ENCODE measurements at places on chromosomes 12 and 14. TPM values are rescaled to one million over a fixed set of nuclear protein-coding genes. Genes with fewer than 3 reads are reported as not detected.
A peak's percentile ranks its signal among the peaks of the same experiment; 100 is the strongest.

DNA sequence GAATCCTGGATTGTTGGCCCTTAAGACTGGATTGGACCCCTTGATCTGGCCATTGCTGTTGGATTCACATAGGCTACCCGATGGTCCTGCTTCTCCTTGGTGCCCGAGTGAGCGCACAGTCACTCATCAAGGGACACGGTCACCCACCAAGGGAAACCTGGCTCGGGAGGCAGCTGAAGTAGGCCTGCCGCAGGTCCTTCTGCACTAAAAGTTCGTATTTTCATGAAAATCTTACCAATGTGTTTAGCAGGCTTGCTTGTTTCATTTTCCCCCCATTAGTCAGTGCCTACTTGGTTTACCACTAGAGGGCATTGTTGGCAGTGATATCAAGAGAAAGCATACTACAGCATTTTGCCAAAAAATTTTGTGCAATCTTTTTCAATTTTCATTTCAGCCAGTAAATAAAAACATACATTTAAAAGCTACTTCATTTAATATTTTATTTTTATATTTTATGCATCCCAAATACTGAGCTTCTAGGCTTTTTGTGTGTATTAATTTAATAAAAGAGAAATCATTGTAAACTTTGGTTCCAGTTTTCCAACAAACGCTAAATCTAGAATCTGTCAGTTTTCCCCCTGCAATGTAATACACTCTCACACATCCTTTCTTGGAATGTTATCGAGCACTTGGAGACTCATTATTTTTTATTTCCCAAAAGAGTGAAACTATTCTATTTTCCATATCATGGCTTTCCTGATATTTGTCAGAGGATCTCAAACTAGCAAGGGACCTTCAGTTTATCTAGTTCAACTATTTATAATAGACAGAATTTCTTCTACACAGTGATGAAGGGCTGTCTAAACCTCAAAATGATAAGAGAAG, 116.7 kb downstream of the LMNTD1 start:
- peak; percentile 41 for DNase-seq

GRCh38 chr12:58576916-58577315, 343.4 kb downstream of the LRIG3 start:
- DNase-seq: peak; percentile 47

DNA sequence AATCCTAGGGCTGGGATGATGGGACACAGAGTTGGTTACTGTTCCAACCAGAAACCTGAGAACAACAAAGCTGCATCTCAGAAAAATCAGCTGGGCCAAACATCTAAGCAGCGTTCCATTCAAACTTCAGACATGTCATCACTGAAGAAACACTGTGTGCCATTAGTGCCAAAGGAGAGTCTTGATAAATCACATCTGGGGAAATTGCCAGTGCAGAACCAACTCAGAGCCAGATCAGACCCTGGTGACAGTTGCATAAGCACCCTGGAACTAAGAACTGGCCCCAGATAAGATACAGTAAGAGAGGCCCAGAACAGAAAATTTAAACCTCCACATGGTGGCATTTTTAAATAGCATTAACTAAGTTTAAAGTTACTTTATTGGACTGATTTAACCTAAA, 482.8 kb downstream of the PRKD1 start:
- DNase-seq: no peak

DNA sequence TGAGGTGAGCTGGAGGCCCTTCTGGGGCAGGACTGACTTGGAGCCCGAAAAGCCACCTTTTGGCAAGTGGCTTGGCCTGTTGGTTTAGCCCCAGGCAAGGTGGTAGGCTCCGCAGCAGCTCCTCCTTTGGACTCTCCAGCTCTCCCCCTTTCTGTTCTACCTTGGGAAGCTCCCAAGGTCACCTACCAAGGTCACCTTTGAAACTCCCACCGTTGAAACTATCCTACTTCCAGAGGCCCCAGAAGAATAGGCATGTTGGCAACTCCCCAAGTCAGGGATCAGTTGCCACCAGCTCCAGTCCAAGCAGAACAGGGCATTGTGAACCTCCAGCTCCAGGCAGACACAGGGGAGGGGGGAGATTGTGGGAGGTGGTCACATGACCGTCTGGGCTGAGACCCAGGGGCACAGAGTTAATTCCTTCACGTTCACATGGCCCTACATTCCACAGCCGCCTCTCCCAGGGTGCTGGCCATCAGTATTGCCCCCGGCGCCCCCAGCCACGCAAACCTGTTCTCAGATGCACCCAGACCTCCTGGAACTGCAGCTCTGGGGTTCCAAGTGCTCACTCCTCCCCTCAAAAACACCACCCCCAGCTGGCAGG, 14.4 kb downstream of the IRF2BPL start:
- peak; percentile 96 for DNase-seq

DNA sequence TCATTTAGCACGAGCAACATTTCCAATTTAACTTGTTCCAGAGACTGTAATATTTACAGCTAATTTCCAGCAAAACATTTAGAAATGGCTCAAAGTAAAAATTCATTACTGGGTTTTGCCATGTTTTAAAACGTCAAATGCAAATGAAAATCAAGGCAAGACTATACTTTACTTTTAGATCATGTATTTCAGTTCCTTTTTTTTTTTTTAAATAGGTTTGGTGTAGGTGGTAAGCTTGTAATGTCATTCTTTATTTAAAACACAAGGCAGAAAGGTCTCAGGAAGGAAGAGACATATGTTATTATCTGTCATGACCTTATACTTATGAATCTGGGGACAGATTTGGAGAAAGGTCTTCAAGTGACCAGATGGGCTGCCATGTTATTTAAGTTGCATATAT, 54.1 kb downstream of the GRIP1 start:
- no peak for DNase-seq

DNA sequence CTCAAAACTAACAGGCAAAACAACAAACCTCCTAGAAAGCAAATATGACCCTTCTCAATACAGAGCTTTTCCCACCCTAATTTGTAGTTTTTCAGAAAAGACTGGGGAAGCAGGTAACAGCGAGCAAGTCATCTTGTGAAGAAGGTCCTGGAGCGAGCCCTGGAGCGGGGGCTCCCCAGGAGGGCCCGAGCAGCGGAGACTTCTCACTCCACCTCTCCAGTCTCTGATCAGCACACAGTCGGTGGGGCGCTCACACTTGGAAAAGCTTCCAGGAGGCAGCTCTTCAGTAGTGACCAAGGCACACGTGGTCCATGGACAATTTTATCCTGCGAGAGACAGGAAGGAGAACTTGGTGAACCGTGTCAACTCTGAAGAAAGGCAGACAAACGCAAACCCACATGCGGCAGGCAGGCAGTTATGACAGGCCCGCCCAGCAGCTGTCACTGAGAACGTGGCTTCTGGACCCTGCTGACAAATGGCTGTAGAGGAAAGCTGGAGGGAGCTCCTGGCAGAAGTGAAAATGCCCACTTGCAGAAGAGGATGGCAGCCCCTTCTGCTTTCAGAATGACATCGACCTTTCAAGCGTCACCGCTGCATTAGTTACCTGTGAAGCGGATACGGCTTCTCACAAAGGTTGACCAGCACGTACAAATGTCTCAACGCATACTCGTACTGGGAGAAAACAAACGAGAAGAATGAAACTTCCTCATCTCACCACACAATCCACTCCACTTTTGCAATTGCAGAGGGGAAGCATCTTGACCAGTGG, 44.2 kb downstream of the LGMN start:
- no peak for DNase-seq

GRCh38 chr14:102586420-102587104, 5.9 kb upstream of the RCOR1 start:
- peak; percentile 40 for DNase-seq

- no peak for DNase-seq
These were observed 1315.3 kb downstream of the TMEM121 start for GRCh38 chr14:106841701-106842100.

DNA sequence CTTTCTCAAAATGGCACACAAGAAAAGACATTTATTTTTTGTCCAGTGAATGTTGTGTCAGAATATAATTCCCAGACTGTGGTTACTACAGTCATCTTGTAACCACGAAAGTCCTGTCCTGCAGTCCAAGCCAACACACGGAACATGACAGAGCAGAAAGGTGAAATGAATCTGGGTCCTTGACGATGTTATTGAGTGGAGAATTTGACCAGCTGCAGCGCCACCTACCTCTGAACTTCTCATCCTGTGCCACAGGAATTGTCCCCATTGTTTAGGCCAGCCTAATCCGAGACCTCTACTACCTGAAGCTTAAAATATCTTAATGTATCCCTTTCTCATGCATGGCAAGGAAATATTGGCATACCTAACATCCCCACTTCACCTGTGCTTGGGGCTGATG, 64.1 kb upstream of the OTX2 start:
- DNase-seq: no peak

DNA sequence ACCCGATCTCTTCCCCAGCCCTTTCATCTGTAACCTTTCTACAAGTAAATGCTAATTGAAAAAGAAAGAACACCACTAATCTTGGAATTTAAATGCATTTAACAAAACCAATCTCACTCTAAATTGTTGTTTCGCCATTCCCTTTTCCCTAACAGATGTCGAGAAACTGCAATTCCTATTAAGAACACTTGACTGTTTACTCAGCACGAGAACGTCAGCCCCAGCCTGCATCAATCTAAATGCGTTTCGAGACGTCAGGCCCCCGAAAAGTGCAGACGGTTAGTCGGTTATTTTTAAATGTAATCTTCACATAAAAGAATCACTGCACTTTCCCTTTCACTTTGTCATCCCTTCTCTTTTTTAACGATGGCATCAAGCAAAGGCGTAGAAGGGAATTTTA, 837.6 kb downstream of the VRK1 start:
- DNase-seq: no peak

GRCh38 chr12:77888611-77889010, 57.9 kb downstream of the NAV3 start:
- DNase-seq: no peak

DNA sequence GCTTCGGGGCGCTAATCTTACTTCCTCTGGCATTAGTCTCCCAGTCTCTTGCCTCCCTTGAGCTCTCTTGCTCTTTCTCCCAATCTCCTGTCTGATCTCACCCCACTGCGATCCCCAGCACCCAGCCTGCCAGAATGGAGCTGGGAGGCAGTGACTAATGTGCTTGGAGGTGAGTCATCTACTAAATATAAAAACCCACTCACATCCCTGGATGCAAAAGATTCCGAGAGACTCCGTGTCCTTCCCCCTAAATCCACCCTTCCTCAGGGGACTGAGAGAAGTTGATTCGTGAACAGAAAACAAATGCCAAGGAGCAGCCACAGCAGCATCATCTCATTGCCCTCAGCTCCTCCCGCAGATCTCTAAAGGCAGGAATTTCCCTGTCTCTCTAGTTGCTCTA, 45.7 kb upstream of the KCNA5 start:
- DNase-seq: no peak

- DNase-seq: no peak
These were observed 40.5 kb downstream of the TSPAN11 start for GRCh38 chr12:30967026-30967425.

DNA sequence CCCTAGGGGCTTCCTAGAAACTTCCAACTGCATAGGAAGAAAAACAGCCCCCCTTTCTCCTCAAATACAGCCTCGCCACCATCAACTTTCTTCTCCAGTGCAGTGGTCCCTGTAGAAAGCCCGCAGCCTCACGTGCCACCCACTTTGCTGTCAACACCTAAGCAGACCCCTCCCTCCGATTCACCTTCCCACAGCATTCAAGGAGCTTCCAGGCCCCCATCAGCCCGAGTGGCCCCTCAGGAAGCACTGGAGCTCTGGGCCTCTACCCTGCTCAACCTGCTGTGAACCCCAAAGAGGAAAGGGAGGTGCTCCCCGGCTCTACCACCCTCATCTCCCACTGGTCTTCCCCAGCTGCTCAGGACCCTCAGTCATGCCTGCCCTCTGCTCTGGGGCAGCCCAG, 55.0 kb downstream of the RNF34 start:
- no peak for DNase-seq

- no peak for DNase-seq
These were observed 7.6 kb upstream of the ZNF410 start for GRCh38 chr14:73879027-73879426.

DNA sequence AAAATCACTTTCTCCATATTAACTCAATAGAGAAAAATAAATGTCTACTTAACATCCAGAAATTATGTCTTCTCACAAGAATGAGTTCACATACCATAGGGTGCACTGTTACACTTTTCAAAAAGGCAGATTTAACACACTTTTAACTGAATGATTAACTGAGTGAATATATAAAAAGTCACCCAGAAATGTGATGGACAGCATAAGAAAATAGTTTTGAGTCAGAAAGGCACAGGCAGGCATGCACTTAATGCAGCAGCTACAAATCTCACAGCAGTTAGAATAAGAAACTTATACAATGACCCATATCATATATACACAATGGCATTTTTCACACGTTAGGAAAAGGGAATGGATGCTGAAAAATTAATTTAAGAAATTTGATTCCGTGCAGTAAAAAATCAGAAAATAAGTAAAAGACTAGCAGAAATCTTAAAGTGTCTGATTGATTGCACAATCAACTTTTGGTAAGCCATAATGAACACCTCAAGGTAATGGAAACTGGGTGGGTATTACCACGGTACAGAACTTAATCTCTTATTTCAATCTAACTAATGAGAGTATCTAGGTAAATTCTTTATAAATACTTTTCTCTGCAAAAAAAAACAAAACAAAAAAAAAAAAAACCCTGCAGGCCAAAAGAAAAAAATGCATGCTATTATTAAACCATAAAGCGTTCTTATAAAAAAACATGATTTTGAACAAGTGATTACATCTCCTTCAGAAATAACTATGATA, 3.5 kb downstream of the MED13L start:
- no peak for DNase-seq

GRCh38 chr14:21068521-21069387, 1.4 kb upstream of the ARHGEF40 start:
- DNase-seq: peak; percentile 85

DNA sequence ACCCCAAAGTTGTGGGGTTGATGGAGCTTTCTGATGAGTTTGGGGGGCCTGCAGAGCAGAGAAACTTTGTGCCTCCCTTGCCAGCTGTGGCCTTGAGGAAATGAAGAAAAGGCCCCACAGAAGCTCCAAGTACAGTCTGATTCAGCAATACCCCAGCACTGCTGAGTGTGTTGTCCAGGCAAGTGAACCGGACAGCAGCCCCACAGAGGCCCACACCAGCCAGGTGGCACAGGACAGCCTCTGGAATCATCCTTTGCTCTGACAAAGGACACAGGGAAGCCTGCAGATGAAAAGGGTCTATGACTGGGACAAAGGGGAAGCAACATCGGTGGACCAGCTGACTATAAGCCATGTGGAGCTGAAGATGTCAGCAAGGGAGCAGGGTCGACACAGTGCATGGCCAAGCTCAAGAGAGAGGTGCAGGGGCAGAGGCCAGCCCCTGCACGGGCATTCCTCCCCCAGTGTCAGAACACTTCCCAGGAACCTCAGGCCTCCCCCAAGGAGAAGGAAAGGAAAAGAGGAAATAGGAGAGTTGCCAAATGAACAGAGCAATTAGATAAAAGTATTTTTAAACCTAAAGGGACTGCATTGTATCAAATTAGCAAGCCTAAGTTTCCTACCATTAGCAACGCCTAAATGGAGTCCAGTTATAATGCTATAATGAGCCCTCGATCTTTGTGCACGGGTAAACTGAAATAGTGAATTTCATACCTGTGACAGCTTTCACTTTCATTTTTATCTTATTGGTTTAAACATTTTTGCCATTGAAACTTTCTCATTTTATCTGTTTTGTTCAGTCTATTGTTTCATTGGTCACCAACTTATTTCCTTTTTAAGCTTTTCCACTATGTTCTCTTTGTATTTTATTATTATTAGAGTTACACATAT, 46.3 kb upstream of the PTGDR start:
- DNase-seq: no peak

Gene PLEKHG7
- polyA plus RNA-seq: 0.45 TPM

Gene IKZF4
- polyA plus RNA-seq: 2.7 TPM

Gene AQP2
- polyA plus RNA-seq: 666 TPM

Gene ASPG
- 58.1 TPM for polyA plus RNA-seq

Gene GYS2
- polyA plus RNA-seq: not detected

Gene LRTM2
- not detected for polyA plus RNA-seq

Gene SOAT2
- polyA plus RNA-seq: 0.26 TPM

Gene KRT85
- polyA plus RNA-seq: 0.58 TPM

Gene NRL
- polyA plus RNA-seq: 5.5 TPM

Data from kidney (tissue), 22 donors.